NCI-H510A treated with DMSO at 0.1 percent for 48 hours (cell line): ENCODE measurements at places on chromosomes 3 and 15.

GRCh38 chr3:8324747-8325146, 176.9 kb upstream of the LMCD1 start:
- DNase-seq, result no peak

DNA sequence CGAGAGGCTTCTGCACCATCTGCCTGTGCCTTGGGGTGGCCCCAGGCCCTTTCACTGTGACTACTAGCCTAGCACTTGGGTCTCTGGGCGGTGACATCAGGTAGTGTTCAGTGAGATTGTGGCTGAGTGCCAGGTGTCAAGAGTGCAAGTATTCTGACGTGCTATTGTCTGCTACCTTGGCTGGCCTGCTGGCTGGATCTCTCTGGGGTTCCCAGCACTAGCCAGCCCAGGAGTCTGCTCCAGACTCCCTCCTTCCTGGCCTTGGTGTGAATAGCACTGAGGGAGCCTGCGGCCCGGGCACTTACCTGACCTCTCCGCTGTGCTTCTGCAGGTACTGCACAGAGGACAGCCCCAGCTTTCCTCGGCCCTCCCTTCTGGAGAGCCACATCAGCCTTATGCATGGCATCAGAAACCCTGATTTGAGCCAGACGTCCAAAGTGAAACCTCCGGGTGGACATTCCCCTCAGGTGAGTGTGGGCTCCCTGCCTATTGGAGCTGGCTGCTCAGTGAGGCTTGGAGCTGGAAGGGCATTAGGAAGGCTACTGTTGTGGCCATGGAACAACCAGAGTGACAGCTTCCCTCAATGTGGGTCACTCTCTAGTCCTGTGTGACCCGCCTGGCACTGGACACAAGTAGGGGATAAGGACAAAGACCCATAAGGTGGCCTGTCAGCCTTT, 17.5 kb upstream of the ALPK3 start:
- DNase-seq, result no peak

- DNase-seq, result no peak
These were observed 38.3 kb downstream of the MTHFS start for GRCh38 chr15:79858469-79858868.

GRCh38 chr3:114556657-114557213, 262.9 kb downstream of the TIGIT start:
- no peak for DNase-seq
